ENCODE measurements at places on chromosomes 1 and 21.

- DNase-seq, result no peak
Observed at GRCh38 chr1:119885903-119886783, 10.2 kb downstream of the ADAM30 start.

GRCh38 chr1:163106364-163106987 is 37.3 kb downstream of the RGS4 start:
- no peak for DNase-seq

DNA sequence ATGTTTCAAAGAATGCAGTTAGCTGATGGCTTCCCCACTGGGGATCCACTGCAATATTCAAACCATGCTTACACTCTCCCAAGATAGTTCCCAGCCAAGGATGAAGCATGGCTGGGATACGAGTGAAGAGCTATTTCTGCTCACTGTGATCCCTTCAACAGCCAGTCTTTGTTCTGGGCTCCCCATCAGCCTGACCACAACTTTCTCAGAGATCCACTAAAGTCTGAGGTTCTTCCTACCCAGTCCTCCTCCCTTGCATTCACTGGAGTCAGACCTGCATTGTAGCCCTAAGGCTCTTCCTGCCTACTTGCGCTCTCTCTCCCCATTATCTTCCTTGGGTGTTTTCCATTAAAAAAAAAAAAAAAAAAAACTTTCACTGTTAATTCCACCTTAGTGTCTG is 101.4 kb downstream of the TTLL7 start:
- DNase-seq, result no peak

GRCh38 chr21:34075760-34076660 is 2.6 kb downstream of the MRPS6 start:
- no peak for DNase-seq

GRCh38 chr1:174448531-174448883 is 743 bp downstream of the GPR52 start:
- no peak for DNase-seq

DNA sequence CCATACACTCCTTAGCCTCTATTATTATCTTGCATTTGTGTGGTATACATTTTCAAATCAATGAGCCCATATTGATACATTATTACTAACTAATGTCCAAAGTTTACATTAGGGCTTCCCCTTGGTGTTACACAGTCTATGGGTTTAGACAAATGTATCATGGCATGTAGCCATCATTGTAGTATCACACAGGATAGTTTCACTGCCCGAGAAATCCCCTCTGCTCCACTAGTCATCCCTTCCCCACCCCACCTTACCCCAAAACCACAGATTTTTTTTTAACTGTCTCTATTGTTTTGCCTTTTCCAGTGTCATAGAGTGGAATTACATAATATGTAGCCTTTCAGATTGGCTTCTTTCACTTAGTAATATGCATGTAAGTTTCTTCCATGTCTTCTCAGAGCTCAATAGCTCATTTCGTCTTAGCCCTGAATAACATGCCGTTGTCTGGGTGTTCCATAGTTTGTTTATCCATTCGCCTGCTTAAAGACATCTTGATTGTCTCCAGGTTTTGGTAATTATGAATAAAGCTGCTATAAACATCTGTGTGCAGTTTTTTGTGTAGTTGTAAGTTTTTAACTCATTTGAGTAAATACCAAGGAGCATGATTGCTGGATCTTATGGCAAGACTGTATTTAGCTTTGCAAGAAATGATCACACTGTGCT is 86.4 kb upstream of the LYST start:
- no peak for DNase-seq
